Germinal center (tissue), 1 donor: ENCODE measurements at places on chromosomes 13 and 19.

- DNase-seq: no peak
Observed at GRCh38 chr13:33575378-33575777, 242.6 kb upstream of the RFC3 start.

DNA sequence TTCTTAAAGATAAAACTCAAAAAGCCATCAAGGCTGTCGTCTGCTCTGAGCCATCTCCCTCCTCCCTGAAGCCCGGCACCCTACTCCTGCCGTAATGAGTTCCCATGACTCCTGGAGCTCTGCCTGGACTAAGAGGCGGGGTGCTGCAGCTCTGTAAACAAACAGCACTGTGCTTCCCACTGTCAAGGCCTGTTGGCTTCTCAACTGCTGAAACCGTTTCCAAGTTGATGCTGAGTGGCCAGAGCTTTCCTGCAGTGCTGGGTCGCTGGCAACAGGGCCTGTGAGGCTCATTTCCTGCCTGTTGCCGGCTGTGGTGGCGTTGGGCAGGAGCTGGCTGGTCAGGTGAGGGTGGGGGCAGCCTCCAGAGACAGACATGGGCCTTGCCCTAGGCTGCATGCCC, 26.7 kb upstream of the ISYNA1 start:
- no peak for DNase-seq

GRCh38 chr19:10830931-10831779, 4.9 kb downstream of the TMED1 start:
- no peak for DNase-seq

- no peak for DNase-seq
Observed at GRCh38 chr13:43665388-43665787, 121.4 kb downstream of the ENOX1 start.

GRCh38 chr13:59490651-59491050, 673.1 kb downstream of the DIAPH3 start:
- no peak for DNase-seq

DNA sequence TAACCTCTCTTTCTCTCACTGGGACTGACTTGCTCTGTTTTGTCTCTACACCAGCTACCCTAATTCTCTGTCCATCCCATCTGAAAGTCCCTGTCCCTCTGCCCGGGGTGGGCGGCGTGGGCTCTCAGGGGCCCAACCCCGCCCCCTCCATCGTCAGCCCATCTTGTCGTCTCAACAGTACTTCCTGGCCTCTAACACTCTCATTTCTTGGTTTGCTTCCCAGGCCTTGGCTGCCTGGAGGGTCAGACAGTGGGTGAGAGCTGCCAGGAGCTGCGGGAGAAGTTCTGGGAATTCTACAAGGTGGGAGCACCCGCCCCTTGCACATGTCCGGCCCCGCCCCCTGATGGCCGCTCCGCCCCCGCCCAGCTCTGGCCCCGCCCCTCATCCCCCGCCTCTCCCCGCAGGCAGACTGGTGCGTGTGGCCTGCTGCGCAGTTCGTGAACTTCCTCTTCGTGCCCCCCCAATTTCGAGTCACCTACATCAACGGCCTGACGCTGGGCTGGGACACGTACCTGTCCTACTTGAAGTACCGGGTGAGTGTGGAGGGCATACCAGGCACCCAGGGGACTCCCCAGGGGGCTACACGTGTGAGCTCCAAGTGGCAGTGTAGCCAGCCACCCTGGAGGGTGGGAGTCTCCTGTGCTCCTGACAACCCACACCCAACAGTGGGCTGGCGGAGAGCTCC, 1.7 kb downstream of the MPV17L2 start:
- peak; percentile 63 for DNase-seq

DNA sequence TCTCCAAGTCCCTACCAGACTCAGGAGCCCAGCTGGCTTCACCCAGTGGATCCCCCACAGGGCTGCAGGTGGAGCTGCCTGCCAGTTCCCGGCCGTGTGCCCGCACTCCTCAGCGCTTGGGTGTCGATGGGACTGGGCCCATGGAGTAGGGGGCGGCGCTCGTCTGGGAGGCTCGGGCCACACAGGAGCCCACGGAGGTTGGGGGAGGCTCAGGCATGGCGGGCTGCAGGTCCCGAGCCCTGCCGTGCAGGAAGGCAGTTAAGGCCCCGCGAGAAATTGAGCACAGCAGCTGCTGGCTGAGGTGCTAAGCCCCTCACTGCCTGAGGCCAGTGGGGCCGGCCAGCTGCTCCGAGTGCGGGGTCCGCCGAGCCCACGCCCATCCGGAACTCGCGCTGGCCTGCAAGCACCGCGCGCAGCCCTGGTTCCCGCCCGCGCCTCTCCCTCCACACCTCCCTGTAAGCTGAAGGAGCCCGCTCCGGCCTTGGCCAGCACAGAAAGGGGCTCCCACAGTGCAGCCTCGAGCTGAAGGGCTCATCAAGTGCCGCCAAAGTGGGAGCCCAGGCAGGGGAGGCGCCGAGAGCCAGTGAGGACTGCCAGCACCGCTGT, 1771.1 kb downstream of the OLFM4 start:
- DNase-seq: no peak

DNA sequence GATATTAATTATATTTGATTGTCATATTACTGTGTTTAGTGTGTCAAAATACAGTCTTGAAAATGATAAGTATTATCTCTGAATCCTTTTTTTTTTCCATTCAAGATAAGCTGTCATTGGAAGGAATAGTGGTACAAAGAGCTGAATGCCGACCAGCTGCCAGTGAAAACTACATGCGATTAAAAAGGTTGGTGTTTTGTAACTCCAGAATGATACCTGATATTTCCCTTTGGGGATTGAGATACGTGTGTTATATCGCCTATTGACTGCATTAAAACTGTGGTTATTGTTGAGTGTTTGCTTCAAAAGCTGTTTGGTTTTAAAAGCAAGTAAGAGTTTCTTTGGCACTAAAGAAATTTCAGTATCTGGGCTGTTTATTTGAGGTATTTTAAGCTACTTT, 6.5 kb upstream of the KCTD4 start:
- no peak for DNase-seq
